ENCODE measurements at places on chromosomes 11 and 22. TPM values are rescaled to one million over a fixed set of nuclear protein-coding genes. Genes with fewer than 3 reads are reported as not detected.

DNA sequence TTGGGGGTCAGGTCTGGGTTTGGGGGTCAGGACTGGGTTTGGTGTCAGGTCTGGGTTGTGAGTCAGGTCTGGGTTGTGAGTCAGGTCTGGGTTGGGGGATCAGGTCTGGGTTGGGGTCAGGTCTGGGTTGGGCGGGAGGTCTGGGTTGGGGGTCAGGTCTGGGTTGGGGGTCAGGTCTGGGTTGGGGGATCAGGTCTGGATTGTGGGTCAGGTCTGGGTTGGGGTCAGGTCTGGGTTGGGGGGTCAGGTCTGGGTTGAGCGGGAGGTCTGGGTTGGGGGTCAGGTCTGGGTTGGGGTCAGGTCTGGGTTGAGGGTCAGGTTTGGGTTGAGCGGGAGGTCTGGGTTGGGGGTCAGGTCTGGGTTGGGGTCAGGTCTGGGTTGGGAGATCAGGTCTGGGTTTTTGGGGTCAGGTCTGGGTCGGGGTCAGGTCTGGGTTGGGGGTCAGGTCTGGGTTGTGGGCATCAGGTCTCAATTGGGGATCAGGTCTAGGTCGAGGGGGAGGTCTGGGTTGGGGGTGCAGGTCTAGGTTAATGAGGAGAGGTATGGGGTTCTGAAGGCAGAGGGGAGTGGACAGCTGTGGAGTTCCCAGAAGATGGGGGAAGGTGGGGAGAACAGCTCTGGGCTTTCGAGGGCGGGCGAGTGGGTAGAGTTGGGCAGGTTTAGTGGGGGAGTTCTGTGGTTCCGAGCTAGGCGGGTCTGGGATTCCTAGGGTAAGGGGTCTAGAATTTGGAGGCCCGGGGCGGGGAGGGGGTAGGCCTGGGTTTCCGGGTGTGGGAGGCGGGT is 629 bp downstream of the TTLL8 start:
- no peak for DNase-seq
- peaks cover 38% of the 10 kb centered on the region for H3K27me3 ChIP-seq
- H3K4me3 ChIP-seq, result no peak overlapping the region

DNA sequence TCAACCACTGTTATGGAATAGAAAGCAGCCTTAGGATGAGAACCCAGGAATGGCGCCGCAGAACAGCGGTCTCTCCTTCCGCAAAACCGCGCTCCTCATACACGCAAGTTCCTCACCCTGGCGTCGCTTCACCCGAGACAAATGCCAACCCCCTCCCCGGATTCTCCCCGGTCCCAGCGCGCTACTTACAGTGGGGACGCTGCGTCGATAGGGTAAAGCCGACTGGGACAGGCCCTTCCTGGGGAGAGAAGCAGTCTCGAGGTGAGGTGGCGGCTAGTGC is 287 bp downstream of the RPS13 start:
- H3K4me3 ChIP-seq, result peak overlapping the region; percentile 96
- H3K27ac ChIP-seq, result peak overlapping the region; percentile 93

- no peak overlapping the region for H3K4me3 ChIP-seq
- no peaks in the 10 kb centered on the region for H3K4me1 ChIP-seq
- peaks cover 3% of the 10 kb centered on the region for H3K36me3 ChIP-seq
- DNase-seq, result no peak
- H3K27ac ChIP-seq, result no peak overlapping the region
Observed at GRCh38 chr22:25763239-25763777, 21.3 kb downstream of the MYO18B start.

DNA sequence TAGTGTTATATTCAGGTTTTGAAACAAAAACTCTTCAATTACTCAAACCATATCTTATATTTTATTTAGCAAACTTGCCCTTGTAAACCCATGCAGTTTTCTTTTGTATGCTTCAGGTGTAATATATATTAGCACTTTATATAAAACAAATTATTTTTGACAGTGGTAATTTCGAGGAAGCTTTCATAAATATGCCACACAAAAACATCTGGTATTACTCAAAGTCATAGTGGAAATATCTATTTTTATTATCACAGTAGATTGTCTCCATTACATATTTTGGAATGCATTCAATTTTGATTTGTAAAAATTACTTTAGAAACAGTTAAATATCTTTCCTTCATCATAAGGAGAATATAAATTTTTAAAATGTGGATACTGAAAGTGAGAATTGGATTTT is 89.1 kb upstream of the FIBIN start:
- H3K36me3 ChIP-seq, result no peaks in the 10 kb centered on the region
- H3K4me3 ChIP-seq, result no peak overlapping the region
- no peak for DNase-seq
- no peak overlapping the region for H3K27ac ChIP-seq
- no peaks in the 10 kb centered on the region for H3K27me3 ChIP-seq

GRCh38 chr11:9888938-9889337 is 225.1 kb downstream of the SWAP70 start:
- no peaks in the 10 kb centered on the region for H3K4me1 ChIP-seq
- H3K36me3 ChIP-seq, result no peaks in the 10 kb centered on the region
- H3K4me3 ChIP-seq, result no peak overlapping the region
- no peaks in the 10 kb centered on the region for H3K27me3 ChIP-seq
- H3K27ac ChIP-seq, result no peak overlapping the region

DNA sequence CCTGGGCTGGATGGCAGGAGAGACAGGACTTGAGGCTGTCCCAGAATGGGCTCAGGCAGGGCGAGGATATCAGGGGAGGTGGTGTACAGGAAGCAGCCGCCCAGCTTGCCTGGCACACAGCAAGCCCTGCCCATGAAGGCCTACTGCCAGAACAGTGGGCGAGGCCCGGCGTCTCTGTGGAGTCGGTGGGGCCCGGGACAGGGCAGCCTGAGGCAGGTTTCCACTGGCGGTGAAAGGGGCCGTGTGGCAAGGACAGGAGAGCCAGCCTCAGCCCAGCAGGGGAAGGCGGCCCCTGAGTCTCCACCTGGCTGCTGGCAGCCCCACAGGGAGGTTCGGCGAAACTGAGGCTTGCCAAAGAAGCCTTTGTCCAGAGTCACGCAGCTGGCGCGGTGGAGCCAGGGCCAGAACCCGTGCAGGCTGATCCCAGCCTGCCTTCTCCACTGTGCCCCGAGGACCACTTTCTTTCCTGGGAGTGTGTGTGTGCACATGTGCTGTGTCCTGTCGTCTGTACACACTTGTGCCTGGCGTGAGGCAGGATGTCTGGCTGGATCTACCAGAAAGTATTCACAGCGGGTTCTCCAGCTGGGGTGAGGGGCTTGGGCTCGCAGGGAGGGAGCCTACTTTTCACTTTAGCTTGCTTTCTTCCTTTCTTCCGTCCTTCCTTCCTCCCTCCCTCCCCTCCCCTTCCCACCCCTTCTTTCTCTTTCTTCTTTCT is 1.2 kb downstream of the TSPO start:
- no peaks in the 10 kb centered on the region for H3K36me3 ChIP-seq
- H3K4me3 ChIP-seq, result peak overlapping the region; percentile 64
- H3K27me3 ChIP-seq, result no peaks in the 10 kb centered on the region
- H3K27ac ChIP-seq, result peak overlapping the region; percentile 69
- H3K4me1 ChIP-seq, result peaks cover 18% of the 10 kb centered on the region
- peak; percentile 76 for DNase-seq

GRCh38 chr11:45285250-45285828 is 802 bp downstream of the SYT13 start:
- no peak for DNase-seq
- no peak overlapping the region for H3K4me3 ChIP-seq
- H3K36me3 ChIP-seq, result no peaks in the 10 kb centered on the region
- H3K27ac ChIP-seq, result no peak overlapping the region
- no peaks in the 10 kb centered on the region for H3K4me1 ChIP-seq

DNA sequence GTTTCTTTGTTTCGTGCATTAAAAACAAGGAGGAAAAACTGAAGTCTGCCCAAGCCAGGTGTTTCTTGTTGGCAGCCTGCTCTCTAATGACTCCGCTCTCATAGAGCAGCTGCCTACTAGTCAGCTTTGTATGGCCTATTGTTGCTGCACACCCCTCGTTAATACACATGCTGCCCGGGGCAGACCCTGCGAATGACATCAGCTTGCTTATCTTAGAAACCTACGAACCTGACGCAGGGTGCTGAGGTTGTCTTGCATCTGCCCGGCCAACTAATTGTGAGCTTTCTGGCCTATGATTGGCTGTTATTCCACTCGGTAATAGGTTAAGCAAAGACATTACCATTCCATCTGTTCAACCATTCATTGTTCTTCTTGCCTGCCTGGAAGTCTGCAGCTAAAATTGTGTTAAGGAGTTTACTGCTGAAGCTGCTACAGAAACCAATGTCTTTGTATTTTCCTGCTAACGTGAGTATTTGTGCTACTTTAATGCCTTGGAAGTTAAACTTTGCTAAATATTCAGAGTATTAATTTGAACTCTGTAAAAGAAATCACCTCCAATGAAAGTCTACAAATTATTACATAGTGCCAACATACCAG is 37.5 kb downstream of the ZC3H12C start:
- H3K27ac ChIP-seq, result no peak overlapping the region
- H3K4me3 ChIP-seq, result no peak overlapping the region
- H3K4me1 ChIP-seq, result no peaks in the 10 kb centered on the region
- H3K36me3 ChIP-seq, result no peaks in the 10 kb centered on the region
- peaks cover 8% of the 10 kb centered on the region for H3K27me3 ChIP-seq
- DNase-seq, result no peak

DNA sequence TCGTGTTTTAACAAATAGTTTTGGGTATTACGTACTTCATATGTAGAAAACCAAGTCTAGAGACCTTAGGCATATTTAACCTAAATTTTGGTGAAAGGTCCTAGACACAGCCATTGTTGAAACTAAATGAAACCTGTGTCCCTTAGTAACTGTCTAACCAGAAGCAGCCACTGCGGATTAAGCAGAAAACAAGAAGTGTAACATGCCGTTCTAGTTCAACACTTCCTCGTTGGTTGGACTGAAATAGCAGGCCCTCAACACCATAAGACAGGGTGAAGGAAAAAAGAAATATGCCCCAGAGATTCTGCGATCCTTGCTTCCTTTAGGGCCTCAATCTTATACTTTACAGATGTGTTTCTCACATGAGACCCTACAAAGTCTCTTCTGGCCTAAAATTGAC is 2.0 kb downstream of the NAA40 start:
- no peaks in the 10 kb centered on the region for H3K36me3 ChIP-seq
- peak overlapping the region; percentile 40 for H3K4me3 ChIP-seq
- no peak overlapping the region for H3K27ac ChIP-seq
- DNase-seq, result no peak

DNA sequence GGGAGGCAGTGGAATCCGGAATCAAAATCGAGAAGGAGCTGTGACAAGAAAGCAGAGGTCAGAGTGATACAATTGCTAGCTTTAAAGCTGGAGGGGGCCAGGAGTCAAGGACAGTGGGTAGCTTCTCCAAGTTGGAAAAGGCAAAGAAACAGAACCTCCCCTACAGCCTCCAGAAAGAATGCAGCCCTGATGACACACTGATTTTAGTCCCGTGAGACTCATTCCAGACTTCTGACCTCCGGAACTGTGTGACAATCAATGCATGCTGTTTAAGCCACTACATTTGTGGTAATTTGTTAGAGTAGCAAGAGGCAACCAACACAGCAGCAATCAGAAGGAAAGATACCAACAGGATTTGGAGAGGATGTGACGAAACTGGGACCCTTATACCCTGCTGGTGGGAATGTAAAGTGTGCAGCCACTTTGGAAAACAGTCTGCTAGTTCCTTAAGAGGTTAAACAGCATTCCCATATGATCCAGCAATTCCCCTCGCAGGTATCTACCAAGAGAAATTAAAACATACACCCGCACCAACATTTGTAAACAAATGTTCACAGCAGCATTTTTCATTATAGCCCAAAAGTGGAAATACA is 66.7 kb downstream of the DSCAML1 start:
- no peak for DNase-seq
- H3K27ac ChIP-seq, result no peak overlapping the region
- H3K4me1 ChIP-seq, result no peaks in the 10 kb centered on the region
- no peaks in the 10 kb centered on the region for H3K36me3 ChIP-seq
- no peak overlapping the region for H3K4me3 ChIP-seq

DNA sequence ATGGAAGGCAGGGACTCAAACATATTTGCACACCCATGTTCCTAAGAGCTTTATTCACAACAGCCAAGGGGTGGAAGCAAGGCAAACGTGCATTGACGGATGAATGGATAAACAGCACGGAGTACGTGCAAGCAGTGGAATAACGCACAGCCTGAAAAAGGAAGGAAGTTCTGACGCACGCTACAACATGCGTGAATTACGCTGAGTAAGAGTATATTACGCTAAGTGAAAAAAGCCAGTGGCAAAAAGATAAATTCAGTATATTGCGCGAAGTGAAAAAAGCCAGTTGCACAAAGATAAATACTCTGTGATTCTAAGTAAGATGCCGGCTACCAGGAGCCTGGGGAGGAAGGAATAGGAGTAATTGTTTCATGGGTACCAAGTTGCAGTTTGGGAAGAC is 19.5 kb downstream of the PHF21B start:
- H3K4me3 ChIP-seq, result no peak overlapping the region
- DNase-seq, result no peak
- peaks cover 6% of the 10 kb centered on the region for H3K27me3 ChIP-seq
- H3K36me3 ChIP-seq, result no peaks in the 10 kb centered on the region
- H3K4me1 ChIP-seq, result no peaks in the 10 kb centered on the region

GRCh38 chr22:19853879-19854777 is 546 bp downstream of the GNB1L start:
- peak; percentile 38 for DNase-seq
- H3K27me3 ChIP-seq, result no peaks in the 10 kb centered on the region
- H3K36me3 ChIP-seq, result peaks cover 12% of the 10 kb centered on the region
- peak overlapping the region; percentile 94 for H3K4me3 ChIP-seq
- H3K27ac ChIP-seq, result peak overlapping the region; percentile 98

DNA sequence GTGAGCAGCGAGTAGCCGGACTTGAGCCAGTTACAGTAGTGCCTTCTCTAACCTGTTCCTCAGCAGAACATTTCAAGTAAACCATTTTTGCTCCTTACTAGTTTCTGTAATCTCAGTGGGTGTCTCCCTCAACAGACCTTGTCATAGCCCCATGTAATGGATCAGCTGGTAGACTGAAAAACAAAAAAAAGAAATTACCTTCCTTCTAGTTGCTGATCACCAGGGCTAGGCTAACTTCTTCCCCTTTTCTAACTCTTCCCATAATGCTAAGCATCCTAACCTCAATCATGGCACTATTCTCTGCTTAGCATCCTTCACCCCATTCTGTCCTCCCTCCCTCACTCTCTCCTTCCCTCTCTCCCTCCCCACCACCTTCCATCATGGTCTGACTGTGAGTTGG is 35.8 kb upstream of the CBX6 start:
- H3K4me3 ChIP-seq, result no peak overlapping the region
- no peak overlapping the region for H3K27ac ChIP-seq

DNA sequence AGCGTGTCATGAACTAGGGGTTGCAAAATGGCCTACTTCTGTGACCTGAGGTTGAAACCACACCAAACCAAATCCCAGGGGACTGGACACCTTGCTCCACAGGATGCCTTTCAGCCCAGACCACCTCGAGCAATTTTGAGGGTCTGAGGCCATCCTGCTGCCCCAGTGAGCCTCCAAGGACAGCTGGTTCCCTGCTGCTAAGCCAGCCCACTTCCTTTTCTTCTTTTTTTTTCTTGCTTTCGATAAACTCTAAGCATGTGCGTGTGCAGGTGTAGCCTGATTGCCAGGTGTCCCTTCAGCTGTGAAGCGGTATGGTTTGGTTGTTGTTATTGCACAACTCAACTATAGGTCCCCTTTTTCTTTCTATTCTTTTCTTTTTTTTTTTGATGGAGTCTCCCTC is 2.7 kb downstream of the CRYBB1 start:
- no peak overlapping the region for H3K4me3 ChIP-seq
- no peaks in the 10 kb centered on the region for H3K36me3 ChIP-seq
- H3K27ac ChIP-seq, result no peak overlapping the region
- H3K4me1 ChIP-seq, result peaks cover 7% of the 10 kb centered on the region
- no peak for DNase-seq

- H3K27me3 ChIP-seq, result no peaks in the 10 kb centered on the region
- H3K36me3 ChIP-seq, result no peaks in the 10 kb centered on the region
- H3K4me3 ChIP-seq, result no peak overlapping the region
- H3K27ac ChIP-seq, result no peak overlapping the region
Observed at GRCh38 chr11:73295241-73295995, 12.7 kb upstream of the ARHGEF17 start.

The FREY1 gene
- 0.73 TPM for total RNA-seq

The UCP3 gene
- total RNA-seq, result 2.0 TPM

The MSANTD2 gene
- total RNA-seq, result 6.1 TPM

The ACTN3 gene
- 0.15 TPM for total RNA-seq

The TXN2 gene
- 94.3 TPM for total RNA-seq
